ENCODE measurements at places on chromosomes 7 and 10.

- peak; percentile 94 for DNase-seq
Observed at GRCh38 chr7:47460251-47460989, 121.5 kb downstream of the TNS3 start.

DNA sequence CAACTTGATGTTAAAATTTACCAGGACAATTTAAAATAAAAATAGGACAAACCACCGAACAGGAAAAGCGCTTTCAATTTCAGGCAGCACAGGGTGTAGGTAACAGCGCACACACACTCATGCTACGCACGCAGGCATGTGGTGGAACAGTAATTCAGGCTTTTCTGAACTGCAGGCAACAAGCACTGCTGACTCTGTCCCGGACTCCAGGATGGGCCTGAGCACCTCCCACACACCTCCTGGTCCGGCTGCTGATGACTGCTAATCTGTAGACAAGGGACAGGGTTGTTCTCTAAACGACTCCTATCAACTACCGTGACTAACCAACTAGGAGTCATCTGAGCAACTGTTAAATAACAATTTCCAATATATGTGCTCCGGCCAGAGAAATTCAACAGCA lies 192.6 kb upstream of the FRMD4A start:
- DNase-seq: no peak

DNA sequence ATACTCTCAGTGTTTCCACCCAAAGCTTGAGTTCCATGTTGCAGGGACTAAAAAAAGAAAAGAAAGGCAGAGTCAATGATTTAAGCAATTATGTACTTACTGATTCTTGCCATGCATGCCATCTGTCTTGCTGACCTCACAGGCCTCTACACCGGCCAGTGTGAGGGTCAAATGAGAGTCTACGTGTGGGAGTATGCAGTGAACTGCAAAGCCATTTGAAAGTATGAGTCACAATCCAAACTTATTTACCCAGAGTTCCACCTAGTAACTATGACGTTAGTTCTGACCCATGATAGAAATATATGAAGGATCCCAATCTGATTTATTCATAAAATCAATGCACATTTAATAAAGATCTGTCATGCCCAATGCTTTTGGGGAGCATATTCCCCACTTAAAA lies 26.5 kb downstream of the PDE1C start:
- DNase-seq: no peak

- no peak for DNase-seq
Observed at GRCh38 chr7:118759921-118760320, 535.4 kb downstream of the ANKRD7 start.

- no peak for DNase-seq
Observed at GRCh38 chr10:91163869-91164474, 56.5 kb upstream of the PCGF5 start.

DNA sequence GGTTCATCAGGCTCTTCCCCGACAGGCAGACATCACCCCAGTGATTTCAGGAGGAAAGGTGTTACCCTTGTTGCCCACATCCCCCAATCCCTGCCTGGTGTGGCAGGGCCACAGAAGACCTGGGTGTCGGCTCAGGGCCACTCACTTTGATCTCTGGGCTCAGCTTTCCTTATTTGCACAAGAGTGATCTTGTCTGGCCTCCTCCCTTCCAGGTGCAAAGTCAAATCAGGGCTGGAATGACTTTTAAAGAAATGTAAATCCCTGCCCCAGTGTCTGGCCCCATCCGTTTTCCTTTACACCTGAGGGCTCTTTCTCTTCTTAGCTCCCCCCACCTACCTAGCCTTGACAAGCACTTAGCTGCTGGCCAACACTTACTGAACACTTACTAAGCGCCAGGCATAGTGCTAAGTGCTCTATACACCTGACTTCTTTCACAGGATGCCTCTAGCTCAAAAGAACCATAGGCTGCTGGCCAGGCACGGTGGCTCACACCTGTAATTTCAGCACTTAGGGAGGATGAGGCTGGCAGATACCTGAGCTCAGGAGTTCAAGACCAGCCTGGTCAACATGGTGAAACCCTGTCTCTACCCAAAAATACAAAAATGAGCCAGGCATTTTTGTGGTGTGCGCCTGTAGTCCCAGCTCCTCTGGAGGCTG lies 979 bp upstream of the NODAL start:
- peak; percentile 33 for DNase-seq

DNA sequence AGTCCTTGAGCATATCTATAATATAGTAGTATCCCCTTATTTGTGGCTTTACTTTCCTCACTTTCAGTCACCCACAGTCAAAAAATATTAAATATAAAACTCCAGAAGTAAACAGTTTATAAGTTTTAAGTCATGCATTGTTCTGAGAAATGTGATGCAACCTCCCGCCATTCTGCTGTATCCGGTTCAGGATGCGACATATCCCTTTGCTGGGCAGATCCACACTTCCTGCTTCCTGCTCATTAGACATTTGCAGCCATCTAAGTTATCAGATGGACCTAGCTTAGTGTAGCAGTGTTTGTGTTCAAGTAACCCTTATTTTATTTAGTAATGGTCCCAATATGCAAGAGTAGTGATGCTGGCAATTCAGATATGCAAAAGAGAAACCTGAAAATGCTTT lies 38.9 kb upstream of the BMS1 start:
- no peak for DNase-seq

DNA sequence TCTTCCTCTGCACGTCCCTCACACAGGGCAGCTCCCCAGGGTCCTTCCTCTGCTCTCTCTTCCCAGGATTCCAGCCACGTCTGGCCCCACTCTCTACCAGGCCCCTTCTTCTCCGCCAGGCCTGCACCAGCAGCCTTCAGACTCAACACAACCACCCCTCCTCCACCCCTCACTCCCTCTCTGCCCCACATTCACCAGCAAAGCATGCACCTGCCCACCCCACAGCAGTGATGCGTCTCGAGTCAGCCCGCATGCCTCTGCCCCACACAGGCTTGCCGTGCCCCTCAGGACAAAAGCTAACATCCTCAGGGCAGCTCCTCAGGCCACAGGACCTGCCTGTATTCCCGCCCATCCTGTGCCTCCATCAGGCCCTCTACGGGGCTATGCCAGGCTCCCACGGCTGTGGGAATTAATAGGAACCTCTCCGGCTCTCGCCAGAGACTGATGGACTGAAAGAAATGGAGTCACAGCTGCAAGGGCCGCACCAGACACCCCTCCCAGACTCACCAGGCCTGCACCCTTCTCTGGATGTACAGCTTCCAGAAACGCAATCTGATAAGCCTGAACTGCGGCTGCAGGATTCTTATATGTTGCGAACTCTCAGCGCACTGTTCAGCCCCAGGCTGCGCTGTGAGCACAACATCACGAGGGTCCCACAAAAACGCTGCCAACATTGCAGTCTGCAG lies 100.1 kb downstream of the CYTH3 start:
- no peak for DNase-seq

DNA sequence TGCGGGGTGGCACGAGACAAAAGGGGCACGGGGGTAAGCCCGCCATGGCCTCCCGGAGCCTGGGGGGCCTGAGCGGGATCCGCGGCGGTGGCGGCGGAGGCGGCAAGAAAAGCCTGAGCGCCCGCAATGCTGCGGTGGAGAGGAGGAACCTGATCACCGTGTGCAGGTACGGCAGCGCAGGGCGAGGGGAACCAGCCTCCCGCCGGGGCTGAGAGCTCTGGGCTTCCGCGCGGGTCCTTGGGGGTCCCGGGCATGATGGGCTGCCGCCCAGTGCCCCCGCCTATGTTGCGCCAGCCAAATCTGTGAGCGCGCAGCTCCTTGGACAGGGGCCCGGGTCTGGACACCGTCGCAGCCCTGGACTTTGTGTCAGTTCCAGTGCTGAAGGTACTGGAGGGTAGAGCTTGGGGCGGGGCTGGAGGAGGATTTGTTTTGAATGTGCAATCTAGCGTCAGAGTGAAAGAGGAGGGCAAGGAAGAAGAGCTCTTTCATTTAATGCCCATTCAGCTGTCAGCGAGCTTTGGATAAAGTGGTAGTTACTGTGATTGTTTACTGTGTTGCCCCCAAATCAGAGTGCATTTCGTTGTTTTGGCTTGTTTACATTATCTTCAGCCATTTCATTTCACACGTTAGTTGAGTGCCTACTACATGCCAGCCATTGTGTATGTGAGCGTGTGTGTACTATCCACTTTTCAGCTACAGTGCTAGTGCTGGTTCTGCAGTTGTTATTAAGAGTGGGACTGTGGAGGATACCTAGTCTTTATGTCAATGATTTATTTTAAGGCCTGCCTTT lies 777 bp downstream of the RUNDC3B start:
- DNase-seq: peak; percentile 10

GRCh38 chr7:79984210-79984609 lies 150.4 kb upstream of the GNAI1 start:
- no peak for DNase-seq

DNA sequence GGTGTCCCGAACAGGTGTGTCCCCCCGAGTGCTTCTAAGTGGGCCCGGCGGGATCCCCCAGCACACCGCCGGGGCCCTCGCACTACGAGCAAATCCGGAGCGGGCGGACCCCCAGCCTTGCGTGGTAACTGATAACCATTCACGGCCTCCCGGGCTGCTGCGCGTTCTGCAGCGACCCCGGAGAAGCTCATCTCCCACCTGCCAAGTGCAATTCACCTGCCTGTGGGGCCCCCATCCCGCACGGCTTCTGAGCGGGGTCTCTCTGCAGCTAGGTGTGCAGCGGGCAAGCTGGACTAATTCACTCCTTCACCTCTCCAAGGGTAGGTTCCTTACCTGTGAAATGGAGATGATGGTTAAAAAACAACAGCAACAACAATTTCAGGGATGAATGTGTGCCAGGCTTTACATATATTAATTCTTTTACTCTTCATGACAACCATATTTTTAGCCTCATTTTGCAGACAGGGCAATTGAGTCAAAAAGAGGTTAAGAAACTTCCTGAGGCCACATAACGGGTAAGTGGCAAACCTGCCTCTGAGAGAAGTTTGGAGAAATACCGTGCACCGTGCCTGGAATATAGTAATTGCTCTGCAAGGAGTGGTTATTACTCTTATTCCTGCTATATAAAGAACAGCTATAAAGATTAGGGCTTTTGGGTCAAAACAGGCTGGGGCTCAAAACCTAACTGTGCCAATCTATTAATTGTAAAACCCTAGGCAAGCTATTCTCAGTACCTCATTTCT lies 652 bp upstream of the PODXL start:
- DNase-seq: no peak

- DNase-seq: no peak
Observed at GRCh38 chr7:109009636-109010035, 440.0 kb downstream of the DNAJB9 start.

GRCh38 chr10:100653957-100654781 lies 91.2 kb upstream of the PAX2 start:
- no peak for DNase-seq

Data from NCI-H510A (cell line).